ENCODE measurements at places on chromosomes 1 and 21. TPM values are rescaled to one million over a fixed set of nuclear protein-coding genes. Genes with fewer than 3 reads are reported as not detected.

- no peak for DNase-seq
These were observed 136.8 kb upstream of the SGIP1 start for GRCh38 chr1:66397192-66397591.

TEX38 gene
- total RNA-seq, result not detected

GJA4 gene
- total RNA-seq, result 347 TPM

- no peak for DNase-seq
These were observed 47.8 kb downstream of the ITPKB start for GRCh38 chr1:226691247-226691646.

DNA sequence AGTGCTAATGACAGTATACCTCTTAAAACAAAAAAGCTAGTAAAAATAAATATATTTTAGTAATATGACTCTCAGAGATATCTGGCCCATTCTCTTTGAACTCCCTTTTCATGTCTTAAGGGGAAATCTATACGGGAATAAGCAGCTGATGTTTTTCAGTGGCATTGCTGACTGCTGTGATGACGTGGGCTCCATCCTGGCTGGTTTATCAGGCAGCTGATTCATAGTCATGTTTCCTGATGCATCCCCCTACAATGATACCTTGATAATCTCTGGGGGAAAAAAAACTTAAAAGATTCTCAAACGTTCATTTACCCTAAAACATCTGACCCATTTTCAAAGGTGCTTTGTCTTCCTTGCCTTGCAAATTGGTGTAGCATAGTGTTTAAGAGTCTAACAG lies 53.8 kb downstream of the ABCA4 start:
- no peak for DNase-seq

DNA sequence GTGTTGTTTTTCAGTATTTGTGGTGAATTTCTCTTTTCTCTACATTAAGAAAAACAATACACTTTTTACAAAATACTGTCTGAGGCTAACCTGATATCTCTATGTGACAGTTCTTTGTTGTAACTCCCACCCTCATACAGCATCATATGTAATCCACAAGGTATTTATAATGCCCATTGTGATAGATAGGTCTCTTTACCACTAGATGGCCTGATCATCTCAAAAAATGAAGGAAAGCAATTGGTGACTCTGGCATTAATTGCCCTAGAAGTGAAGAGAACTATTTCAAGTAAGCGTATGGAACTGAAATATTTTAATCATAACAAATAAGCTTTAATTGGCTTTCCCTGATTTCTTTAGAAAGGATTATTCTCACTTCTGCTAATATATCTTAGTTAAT lies 36.2 kb upstream of the HFM1 start:
- no peak for DNase-seq

MYBPH gene
- not detected for total RNA-seq

DNA sequence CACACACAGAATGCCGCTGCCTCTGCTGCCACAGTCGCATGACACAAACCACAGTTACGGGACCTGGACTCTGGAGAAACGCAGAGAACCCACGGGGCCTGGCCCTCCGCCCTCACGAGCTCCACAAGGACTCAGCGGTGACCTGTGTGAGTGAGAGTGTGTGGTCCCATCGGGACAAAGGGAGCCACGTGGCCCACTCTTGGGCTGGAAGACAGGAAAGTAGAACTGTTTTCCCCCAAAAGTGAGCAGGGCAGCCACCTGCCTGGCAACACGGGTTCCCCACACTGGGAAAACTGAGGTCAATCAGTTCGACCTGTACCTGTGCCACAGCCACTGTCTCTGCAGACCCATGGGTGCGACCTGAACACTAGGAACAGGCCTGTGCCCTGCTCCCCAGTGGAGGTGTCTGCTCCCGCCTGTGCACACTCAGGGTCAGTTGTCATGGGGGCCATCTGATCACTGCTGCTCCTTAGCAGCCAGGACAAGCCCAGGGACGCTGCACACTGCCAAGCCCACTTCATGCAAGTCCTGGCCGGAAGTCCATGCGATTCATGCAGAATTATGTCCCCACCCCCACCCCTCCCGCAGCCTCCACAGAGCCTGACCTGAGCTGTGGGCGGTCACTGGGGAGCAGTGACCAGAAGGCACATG lies 54.4 kb upstream of the ADARB1 start:
- DNase-seq, result no peak
